Right renal pelvis (tissue), 4 donors: ENCODE measurements at places on chromosomes 5 and 9.

DNA sequence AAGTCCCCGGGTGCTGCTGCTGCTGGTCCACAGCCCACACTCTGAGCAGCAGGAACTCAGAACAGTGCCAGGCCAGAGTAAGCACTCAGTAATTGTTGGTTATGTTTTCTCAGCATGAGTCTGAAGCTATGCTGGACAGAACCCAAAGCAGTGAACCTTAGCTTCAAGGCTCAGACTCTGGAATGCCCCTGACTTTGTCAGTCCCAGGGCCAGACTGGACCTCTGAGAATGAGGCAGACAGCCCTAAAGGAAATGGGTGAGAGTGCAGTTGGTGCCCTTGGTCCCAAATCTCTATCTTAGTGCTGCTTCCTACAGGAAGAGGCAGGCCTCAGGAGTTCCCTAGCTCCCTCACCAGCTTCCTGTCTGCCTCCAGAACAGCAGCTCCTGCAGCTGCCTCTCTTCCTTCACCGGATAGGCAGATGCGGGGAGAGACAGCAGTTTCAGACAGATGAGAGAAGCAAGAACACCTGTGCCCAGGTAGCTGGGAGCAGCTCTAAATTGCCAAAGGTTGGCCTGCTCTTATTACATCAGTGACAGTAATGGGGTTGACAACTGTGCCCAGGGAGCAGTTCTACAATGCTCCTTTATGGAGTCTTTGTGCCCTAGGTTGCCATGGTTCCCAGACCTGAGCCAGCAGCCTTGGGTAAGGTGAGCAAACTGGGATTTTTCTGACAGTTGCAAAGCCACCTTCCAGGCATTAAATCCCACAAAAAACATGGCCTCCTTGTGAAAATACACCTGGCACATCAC is 82.2 kb upstream of the CXCL14 start:
- peak; percentile 11 for DNase-seq

GRCh38 chr5:35369965-35370790 is 139.9 kb upstream of the PRLR start:
- DNase-seq = no peak

- no peak for DNase-seq
Observed at GRCh38 chr9:123287639-123288038, 19.3 kb upstream of the STRBP start.

- DNase-seq = no peak
Observed at GRCh38 chr5:160097991-160098390, 21.3 kb downstream of the PWWP2A start.

- DNase-seq = no peak
Observed at GRCh38 chr5:34707451-34708107, 51.5 kb downstream of the RAI14 start.

GRCh38 chr9:129109537-129109903 is 1.1 kb downstream of the CRAT start:
- DNase-seq = no peak

DNA sequence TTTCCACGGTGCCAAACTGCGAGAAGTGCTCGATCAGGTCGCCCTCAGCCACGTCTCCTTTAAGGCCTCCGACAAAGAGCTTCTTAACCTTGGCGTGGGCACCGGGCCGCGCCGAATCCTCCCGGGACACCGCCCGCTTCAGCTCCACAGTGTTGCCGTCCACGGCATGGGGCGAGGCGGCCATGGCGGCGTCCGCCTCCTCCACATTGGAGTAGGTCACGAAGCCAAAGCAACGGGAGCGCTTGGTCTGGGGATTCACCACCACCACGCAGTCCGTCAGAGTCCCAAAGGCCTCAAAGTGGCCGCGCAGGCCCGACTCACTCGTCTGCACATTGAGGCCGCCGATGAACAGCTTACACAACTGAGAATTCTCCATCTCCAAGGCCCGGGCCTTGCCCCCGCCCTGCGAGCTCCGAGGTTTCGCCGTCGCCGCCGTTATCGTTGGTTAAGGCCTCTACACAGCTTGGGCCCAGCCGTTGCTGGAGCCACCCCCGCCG is 424 bp downstream of the HNRNPA0 start:
- DNase-seq = no peak

GRCh38 chr9:133715866-133716563 is 22.1 kb downstream of the SARDH start:
- DNase-seq = no peak

DNA sequence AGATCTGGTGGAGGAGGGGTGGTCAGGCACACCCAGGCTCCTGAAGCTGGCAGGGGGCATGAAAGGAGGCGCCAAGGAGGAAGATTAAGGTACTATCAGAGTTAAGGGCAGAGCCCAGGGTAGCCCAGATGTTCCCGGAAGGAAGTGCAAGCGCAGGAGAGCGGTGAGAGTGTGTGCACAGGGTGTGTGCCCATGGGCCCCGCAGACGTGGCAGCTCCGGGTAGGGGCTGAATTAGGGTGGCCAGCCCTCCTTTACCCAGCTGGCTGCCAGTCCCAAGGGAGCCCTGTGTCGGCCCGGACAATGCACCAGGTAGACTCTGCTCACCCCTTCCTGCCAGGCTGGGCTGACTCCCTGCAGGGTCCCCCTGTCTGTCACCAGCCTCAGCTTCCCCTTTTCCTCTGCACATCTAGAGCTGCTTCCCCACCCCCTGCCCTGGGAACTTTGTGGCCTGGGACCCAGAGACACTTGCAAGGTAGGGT is at the start of gene SMIM33:
Gene SMIM33 (plus strand): TSS at position 184 of the 480 bp plus-strand sequence. CDS start 118 bp downstream, at position 302.
- DNase-seq = no peak

DNA sequence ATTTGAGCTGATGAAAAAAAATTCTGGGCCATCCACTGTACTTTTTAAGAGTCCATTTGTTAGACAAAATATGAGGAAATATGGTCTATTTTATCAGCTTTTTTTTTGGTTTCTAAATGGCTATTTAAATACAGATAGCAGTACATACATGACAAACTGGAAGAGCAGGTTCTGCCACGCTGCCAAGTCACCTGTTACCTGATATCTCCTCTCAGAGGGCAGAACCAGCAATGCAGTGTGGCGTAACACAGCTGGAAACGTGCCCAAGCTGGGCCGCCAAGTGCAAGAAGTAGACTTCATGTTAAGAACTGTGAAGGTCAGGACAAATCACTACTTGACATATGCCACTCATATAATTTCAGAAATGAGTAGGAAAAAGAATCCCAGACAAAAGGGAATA is 8.1 kb downstream of the MCIDAS start:
- DNase-seq = no peak

DNA sequence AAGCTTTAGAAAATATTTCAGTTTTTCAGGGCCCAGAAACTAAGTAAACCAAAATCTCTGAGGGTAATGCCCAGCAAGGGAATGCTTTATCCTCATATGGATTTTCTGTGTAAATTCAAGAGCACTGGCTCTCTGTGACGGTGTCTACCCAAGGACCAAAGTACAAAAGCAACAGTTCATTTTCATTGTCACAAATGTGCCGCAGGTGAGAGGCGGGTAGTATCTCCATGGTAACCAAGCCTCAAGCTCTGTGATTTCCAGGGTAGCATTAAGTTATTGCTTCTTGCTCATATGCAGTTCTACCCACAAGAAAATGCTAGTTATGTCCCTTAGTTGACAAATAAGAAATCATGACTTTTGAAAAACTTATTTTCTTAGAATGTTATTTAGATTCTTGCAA is 164.3 kb downstream of the MTRR start:
- DNase-seq = no peak

DNA sequence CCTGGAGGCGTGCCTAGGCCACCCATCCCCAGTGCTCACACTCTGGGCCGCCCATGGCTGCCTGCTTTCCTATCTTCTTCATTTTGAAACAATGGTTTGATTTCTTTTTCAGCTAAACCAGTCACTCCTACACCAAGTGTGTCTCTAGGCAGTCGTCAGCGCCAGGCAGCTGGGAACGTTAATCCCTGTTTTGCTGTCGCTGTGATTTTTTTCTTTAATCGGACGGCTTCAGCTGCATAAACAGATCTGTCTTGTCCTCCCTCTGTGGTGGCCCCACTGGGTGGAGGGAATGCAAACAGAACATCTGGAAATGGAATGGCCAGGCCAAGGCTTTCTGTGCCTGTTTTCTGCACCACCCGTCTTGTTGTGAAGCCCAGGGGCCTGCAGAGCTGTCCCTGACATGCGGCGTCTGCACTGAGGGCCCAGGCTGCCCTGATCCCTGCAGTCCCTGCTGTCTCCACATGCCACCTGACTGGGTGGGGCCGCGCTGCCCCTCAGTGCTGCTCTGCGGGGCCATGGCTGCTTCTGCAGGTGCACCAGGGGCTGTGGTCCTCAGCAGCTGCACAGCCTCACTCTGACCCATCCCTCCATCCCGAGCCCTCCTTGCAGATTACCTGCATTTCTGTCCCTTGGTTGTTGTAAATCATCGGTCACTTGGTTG is 51.5 kb downstream of the WNK2 start:
- peak; percentile 65 for DNase-seq

- DNase-seq = no peak
Observed at GRCh38 chr5:150080696-150081435, 5.5 kb downstream of the CSF1R start.
